CD4-positive, alpha-beta T cell treated with Interleukin-2 at 100 ng/mL for 4 hours (primary cell): ENCODE measurements at places on chromosomes 12 and 14.

GRCh38 chr14:67583711-67584644, 16.1 kb downstream of the PIGH start:
- DNase-seq, result peak; percentile 45

- no peak for DNase-seq
Observed at GRCh38 chr12:14650789-14651188, 45.6 kb downstream of the GUCY2C start.

DNA sequence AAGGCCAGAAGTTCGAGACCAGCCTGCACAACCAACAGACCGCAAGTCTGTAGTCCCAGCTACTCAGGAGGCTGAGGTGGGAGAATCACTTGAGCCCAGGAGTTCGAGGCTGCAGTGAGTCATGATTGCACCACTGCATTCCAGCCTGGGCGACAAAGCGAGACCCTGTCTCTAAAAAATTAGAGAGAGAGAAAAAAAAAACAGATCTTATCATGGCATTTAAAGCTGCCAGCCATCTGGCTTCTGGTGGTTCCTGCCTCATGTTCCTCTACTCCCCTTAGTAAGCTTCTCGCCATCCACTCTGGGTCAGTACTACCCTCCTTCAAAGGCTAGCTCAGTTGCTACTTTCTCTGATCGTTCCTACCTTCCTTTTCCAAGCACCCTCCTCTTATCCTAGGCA, 16.1 kb downstream of the CLSTN3 start:
- no peak for DNase-seq

- no peak for DNase-seq
Observed at GRCh38 chr14:104359969-104360442, 219.6 kb upstream of the C14orf180 start.

- no peak for DNase-seq
Observed at GRCh38 chr14:25026476-25027137, 23.3 kb downstream of the STXBP6 start.

GRCh38 chr12:121561009-121561395, 19.8 kb downstream of the KDM2B start:
- no peak for DNase-seq
